ENCODE measurements at places on chromosomes 1 and 21.
A peak's percentile ranks its signal among the peaks of the same experiment; 100 is the strongest.

GRCh38 chr1:12629985-12630760, 12.2 kb upstream of the DHRS3 start:
- DNase-seq, result no peak

- DNase-seq, result peak; percentile 46
These were observed 39.8 kb upstream of the LRP8 start for GRCh38 chr1:53367503-53368313.

GRCh38 chr1:113255720-113256347, 134.5 kb upstream of the MAGI3 start:
- no peak for DNase-seq

GRCh38 chr1:84712276-84712874, 22.1 kb upstream of the SSX2IP start:
- no peak for DNase-seq

GRCh38 chr1:225485991-225486530, 58.2 kb upstream of the LBR start:
- DNase-seq, result no peak

- no peak for DNase-seq
These were observed 38.5 kb downstream of the EPHA2 start for GRCh38 chr1:16117369-16117768.

DNA sequence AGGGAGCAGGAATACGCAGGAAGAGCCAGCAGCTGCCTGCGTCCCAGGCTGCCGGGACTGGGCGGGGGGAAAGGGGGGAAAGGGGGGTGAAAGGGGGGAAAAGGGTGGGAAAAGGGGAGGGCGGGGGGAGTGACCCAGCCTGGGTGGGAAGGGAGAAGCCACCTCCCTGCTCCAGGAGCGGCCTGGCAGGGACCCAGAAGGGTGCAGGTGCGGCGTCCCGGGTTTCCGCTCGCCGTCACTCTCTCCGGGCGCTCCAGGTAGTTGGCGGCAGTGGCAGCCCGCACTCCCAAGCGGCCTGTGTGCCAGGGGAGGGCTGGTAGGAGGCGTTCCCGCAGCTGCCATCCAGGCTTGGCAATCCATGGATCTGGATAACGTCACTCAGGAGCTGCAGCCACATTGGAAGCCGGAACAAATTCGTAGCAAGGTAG, 141.0 kb upstream of the NGF start:
- no peak for DNase-seq

DNA sequence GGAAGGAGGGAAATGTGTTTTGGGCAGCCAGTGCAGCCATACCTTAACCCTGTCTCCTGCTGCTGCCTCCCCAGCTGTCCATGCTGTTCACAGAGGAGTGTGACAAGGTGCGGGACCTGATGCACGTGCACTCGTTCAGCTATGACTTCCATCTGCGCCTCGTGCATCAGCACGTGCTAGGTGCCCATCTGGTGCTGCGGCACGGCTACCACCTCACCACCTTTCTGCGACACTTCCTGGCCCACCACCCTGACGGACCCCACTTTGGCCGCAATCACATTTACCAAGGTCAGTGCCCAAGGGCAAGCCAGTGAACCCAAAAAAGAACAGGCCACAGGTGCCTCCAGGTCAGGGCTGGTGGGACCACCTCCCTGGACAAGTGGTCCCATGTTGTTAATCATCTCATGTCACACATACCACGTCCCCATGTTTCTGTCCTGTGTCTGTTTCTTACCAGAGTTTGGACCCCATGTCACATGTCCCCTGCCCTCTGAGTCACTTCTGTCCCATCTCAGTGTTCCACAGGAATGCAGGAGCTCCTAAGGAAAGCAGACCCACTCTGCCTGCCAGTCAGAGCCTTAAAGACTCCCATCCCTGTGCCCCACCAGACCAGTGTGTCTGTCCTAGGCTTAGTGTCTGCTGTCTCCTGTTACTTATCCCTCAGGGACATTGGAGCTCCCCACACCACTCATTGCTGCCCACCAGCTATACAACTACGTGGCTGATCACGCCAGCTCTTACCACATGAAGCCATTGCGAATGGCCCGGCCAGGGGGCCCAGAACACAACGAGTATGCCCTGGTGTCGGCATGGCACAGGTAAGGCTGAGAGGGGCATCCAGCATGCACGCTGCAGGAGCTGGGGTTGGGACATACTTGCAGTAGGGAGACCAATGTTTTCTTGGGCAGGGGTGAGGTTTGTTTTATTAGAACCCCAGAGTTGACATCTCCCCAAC, 6.6 kb downstream of the HYI start:
- DNase-seq, result no peak

DNA sequence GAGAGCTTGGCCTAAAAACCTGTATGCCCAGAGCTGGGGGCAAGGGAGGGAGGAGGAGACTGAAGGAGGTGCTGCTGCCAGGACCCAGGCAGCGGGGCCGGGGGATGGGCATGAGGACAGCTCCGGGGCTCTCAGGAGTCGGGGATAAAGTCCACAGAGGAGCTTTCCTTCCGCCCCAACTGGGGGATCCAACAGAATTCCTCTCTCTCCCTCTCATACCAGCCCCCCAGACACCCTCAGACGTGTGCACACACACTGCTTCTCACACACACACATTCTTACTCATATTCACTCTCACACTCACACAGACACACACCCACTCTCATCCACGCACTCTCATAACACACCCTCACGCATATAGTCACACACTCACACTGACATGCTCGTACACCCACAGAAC, 39.1 kb downstream of the SYF2 start:
- DNase-seq, result no peak

- DNase-seq, result no peak
These were observed 274.6 kb downstream of the LRRC7 start for GRCh38 chr1:69842326-69842725.

DNA sequence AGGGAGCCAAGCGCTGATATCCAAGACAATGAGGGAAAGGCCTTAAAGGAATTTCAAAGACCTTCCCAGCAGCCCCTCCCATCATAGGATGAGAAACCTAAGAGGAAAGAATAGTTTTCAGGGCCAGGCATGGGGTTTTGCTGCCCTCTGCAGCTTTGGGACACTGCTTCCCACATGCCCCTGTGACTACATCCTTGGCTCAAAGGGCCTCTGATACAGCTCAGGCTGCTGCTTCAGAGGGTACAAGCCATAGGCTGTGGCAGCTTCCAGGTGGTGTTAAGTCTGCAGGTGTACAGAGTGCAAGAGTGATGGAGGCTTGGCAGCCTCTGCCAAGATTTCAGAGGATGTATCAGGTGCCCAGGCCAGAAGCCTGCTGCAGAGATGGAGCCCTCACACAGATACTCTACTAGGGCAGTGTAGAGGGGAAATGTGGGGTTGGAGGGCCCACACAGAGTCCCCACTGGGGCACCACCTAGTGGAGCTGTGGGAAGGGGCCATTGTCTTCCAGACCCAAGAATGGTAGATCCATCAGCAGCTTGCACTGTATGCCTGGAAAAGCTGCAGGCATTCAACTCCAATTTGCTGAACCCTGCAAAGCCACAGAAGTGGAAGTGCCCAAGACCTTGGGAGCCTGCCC, 125.8 kb downstream of the SLC45A1 start:
- DNase-seq, result no peak

DNA sequence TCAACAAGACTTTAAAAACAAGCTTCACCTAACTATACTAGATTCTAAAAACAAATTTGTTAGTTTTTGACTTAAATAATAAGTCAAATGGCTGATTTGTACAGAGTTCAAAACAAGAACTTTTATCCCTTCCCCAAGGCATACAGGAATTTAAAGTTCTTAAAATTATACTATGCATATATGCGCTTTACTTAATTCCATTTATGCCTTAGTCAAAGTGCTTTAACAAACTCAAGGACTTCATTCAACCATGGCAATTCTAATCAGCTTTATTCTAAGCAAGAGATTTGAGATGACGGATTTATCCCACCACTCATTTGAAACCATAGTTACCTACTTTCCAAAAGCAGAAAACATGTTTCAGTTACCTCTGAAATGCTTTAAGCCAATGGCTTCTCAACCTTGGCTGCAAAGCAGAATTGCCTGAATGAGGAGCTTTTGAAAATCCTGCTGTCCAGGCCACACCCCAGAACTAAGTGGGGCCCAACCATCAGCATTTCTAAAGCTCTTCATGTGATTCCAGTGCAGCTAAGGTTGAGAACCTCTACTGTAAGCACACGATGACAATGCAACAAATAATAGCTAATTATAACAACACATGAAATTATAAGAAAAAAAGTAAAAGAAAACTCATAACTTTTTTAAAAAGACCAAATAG, 44.6 kb downstream of the TTLL7 start:
- DNase-seq, result no peak

DNA sequence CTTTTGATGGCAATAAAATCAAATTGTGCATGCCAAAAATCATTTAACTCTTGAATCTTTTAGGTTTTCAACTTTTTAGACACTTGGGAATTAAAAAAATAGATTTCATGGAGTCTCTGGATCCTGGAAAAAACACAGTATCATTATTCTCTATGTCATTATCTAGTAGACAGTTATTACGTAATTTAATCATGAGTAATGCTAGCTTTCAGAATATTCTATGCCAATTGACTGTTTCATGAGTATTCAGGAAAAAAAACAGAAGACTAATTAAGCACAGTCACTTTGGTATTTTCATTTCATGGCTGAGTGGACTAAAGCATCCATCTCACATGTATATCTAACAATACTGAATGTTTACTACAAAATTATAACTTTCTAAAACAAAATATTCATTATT, 44.0 kb downstream of the ODF2L start:
- no peak for DNase-seq

- no peak for DNase-seq
These were observed 28.2 kb upstream of the RPF1 start for GRCh38 chr1:84450910-84451309.

DNA sequence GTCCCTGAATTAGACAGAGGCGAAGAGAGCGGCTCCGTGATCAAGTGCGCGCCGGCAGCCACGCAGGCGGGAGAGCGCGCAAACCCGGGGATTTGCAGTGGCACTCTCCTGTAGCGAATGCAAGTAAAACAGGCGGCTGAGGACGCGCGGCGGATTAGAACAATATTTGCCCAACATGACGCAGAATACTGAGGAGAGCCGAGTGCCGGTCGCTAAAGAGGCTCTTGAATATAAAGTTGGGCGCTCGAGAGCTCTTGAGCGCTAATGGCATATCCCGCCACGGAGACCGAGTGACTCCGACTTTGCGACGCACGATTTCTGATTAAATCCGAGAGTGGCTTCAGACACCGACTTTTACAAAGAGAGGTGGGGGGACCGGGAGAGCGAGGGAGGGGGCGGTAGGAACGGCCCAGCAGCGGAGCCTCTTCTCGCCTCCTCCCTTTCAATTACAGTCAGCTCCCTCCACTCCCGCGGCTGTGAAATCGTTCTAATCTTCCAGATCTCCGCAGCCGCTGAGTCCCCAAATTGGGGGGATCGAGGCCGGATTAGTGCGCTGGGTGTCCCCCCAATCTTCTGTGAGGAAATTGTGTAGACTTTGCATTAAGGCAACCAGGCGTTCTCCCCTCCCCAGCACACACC, 2.3 kb downstream of the PAX7 start:
- DNase-seq, result no peak

DNA sequence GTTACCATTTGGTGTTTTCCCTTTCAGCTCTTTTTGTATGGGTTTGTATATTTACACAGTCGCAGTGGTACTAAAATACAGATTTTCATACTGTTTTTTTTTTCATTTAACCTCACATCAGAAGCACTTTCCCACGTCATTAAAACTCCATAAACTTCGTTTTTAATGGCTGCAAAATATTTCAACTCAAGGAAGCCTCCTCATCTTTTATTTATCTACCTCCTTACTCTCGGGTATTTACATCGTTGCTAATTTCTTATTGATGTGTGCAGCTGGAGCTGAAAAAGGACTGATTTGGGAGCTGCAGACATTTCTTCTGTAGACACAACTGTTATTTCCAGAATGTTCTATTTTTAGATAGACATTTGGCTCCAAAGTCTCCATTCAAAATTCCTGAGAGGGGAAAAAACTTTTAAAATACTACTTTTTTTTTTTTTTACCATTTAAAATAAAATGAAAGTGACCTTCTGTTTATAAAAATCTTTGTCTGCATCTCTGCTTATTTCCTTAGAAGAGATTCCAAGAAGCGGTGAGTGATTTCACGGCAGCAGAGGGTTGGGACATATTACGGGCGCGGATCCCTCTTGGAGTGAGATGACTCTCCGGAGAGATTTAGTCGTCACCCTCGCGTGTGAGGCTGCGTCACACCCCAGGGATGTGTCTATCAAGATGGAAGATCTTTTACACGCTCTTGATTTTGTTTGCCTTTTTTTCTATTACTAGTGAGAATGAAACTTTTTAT, 10.1 kb downstream of the RUNX3 start:
- no peak for DNase-seq

DNA sequence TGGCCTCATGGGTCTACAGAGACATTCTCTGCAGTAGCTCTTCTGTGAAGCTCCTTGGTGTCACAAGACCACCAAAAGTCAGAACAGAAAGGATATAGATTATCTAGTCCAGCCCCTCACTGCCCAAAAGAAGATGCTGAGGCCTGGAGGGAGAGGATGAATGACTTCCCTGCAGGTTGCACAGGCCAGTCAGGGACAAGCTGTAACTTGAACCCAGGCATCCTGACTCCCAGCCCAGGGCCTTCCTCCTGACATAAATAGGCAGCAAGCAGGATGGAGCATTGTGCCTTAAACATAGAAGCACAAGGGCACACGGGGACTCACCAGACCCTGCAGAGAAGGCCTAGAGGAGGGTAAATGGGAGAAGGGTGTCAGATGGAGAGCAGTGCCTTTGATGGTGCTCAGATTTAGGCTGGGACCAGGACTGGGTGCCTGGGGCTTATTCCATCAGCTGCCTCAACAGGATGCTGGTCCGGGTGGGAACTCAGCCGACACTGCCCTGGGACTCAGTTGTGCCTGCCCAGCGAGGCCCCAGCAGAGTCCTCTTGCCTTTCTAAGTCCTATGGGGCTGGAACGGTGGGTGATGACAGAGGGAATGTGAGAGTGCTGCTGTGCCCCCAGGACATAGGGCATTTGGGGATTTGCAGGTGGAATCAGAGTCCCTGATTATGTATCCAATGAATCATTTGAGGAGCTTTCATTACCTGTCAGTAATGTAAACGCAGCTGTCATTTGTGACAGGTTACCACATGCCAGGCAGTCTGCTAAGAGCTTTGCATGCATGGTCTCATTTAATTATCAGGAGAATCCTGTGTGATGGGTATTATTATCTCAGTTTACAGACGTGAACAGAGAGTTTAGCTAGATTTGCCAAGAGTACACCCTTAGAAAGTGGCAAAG, 13.2 kb downstream of the S100A7A start:
- DNase-seq, result no peak

- DNase-seq, result no peak
These were observed 197.5 kb upstream of the KIAA0040 start for GRCh38 chr1:175390081-175390481.

- DNase-seq, result no peak
These were observed 123.4 kb downstream of the PRDM16 start for GRCh38 chr1:3192361-3192760.

GRCh38 chr1:154801234-154802011, 68.7 kb downstream of the KCNN3 start:
- DNase-seq, result no peak

DNA sequence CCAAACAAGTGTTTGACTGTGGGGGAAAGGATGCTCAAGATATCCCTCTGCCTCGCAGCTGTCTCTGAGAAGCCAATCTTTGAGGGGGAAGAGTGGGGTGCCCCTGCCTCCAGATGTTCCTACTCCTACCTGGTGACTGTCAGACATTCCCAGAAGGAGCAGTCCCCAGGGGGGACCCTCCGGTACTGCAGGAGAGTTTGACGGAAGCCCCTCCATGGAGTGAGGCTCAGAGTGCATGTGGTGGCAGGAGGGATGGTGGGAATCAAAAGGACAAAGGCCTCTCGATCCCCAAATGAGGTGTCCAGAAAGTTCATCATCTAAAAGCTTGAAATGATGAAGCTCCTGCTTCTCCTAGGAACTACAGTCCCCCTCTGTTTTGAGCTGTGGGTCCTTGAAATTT, 5.3 kb downstream of the SLC27A3 start:
- no peak for DNase-seq

GRCh38 chr1:108877348-108878159, 769 bp downstream of the GPSM2 start:
- DNase-seq, result no peak
